ENCODE measurements at places on chromosomes 1 and 21. TPM values are rescaled to one million over a fixed set of nuclear protein-coding genes. Genes with fewer than 3 reads are reported as not detected.

Gene SLC19A2
- total RNA-seq, result 16.6 TPM

Gene BGLAP
- total RNA-seq, result 0.30 TPM

Gene ADCY10
- 0.22 TPM for total RNA-seq

Gene SLC44A5
- total RNA-seq, result 0.58 TPM

Gene PTGER3
- 2.6 TPM for total RNA-seq

Gene TCP10L
- total RNA-seq, result 3.0 TPM

Gene NEXN
- total RNA-seq, result 391 TPM

Gene FNDC7
- not detected for total RNA-seq

Gene CSMD2
- total RNA-seq, result 0.14 TPM

- DNase-seq, result no peak
Measured at GRCh38 chr1:181001091-181001780, 21.4 kb downstream of the STX6 start.

GRCh38 chr1:80919426-80919825, 881.3 kb upstream of the ADGRL2 start:
- DNase-seq, result no peak

DNA sequence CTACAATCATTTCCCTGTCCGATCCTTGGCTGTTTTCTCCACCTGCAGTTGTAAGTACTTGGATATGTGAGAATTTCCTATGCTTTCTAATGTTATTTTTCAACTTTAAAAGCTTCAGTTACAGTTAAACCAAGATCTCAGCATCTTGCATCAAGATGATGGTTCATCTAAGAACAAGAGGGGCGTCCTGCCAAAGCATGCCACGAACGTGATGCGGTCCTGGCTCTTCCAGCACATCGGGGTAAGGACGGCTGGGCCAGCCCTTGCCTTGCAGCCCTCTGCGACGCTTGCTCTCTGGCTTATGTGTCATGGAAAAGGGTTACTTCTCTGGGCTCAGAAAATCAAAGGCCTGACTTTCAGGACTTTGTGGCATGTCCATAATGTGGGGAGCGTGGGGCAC, 46.8 kb downstream of the PKNOX1 start:
- no peak for DNase-seq

DNA sequence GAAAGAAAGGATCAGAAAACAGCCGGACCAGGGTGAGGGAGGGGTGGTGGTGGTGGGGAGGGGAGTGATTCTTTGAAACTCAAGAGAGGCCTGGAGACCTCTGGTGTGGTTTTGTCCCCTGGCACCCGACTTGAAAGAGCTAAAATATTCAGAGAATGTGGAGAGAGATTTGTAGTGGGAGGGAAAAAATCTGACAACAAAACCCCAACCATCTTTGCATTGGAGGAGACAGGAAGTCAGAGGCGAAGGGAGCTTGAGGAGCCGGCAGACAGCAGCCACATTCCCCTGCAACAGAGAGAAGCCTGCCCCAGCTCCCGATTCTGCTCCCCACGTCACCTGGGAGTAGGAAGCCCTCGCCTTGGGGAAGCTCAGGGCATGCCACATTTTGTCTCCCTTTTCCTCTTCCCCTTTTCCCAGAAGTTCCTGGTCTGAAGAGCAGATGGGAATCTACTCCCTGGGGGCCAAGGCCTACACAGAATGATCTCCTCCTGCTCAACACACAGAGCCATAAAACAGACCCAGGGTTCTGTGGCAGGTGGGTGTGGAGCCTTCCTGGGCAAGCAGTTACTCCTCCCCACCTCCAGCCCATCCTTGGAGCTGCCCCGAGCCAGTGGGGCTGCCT, 84.9 kb downstream of the ITPKB start:
- DNase-seq, result peak; percentile 12

- DNase-seq, result peak; percentile 50
Measured at GRCh38 chr21:38848187-38848609, 42.5 kb downstream of the ETS2 start.

DNA sequence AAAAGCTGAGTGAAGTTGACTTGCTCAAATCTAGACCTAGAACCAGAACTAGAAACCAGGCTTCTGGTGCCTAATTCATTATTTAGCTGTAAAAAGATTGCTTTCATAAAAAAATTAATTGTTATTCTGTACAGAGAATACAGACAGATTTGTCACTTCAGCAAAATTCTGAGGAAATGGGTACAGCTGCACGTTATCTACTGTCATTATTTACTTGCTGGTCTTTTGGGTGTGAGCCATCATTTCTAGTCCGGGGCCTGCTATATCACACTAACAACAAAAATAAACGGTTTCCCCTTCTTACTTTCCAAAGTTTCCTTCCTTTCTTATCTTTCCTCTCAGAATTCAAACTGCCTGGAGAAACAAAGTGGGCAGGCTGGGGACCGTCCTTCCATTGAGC, 68.3 kb downstream of the PTGER3 start:
- DNase-seq, result no peak

- no peak for DNase-seq
Measured at GRCh38 chr21:32240851-32241687, 37.8 kb downstream of the MIS18A start.

- DNase-seq, result no peak
Measured at GRCh38 chr1:202958544-202959275, 598 bp upstream of the ADIPOR1 start.

DNA sequence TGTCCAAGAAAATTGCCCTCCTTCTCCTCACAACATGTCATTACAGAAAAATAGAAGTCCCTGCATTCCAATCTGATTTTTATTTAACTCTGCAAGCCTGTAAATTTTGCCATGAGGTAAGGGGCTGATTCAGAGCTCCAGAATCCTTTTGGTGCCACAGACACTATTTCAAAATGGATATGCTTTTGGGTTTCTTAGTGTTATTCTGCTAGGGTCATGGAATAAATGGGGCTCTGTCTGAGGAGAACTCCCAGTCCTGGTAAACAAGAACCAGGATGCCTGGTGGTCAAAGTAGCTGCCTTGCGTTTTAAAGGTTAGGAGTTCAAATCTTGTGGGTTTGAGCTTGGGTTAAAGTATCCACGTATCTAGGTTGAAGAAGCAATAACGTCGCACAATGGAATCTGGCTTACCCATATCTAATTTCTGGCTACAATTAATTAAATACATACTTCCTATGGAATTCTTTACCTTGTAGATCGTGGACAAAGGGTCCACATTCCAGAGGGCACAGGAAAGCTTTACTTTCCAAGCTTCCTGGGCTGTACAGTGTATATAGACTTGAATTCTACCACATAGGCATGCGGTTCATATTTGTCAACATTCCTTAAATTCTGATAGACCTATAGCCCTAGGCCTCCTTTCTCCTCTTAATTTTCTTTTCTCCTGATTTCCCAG, 98.0 kb upstream of the CDC42BPA start:
- DNase-seq, result no peak

GRCh38 chr1:232059726-232060374, 433.3 kb downstream of the DISC1 start:
- DNase-seq, result no peak

DNA sequence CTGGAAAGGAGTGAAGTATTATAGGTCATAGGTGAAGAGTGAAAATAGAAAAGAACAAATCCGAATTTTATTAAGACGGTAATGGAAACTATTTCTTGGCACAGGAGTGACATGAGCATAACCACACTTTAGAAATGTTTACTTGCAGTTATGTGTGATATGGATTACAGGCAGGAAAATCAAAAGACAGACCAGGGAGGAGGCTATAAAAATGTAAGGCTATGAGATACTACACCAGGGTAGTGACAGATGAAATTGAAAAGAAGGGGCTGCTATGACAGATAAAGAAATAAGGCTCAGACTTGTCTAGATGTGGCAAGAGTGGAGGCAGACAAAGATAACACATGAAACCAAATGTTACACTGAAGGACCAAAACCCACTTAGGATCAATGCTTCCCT, 31.7 kb downstream of the GPATCH2 start:
- no peak for DNase-seq

- DNase-seq, result no peak
Measured at GRCh38 chr1:153429266-153430165, 13.2 kb downstream of the S100A7A start.

DNA sequence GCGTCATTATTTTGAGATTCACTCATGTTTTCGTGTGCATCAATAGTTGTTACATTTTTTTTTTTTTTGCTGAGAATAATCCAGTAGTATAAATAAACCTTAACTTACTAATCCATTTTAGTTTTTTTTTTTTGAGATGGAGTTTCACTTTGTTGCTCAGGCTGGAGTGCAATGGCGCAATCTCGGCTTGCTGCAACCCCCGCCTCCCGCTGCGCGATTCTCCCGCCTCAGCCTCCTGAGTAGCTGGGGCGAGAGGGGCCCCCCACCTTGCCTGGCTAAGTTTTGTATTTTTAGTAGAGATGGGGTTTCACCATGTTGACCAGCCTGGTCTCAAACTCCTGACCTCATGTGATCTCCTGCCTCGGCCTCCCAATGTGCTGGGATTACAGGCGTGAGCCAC, 66.0 kb downstream of the CTH start:
- no peak for DNase-seq

- peak; percentile 22 for DNase-seq
Measured at GRCh38 chr1:119132179-119132578, 8.3 kb downstream of the WARS2 start.

DNA sequence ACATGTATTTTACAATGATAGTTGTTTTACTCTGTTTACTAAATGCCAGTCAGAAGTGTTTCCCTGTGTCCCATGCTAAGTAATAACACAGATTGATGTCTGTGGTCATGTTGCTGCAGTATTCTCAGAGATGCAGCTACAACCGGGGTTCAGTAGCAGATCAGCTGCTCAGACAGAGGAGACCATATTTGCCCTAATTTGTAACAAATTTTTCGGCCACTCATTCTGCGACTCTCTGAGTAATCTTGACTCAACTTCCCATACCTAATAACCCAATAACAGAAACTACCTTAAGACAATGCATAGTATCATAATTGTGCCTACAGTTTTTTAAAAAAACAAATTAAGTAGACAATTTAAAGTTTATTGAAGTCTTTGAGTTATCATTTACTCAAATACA, 32.6 kb downstream of the NIBAN1 start:
- no peak for DNase-seq

- DNase-seq, result no peak
Measured at GRCh38 chr1:26410706-26411623, at the start of gene LIN28A. LIN28A (plus strand) TSS chr1:26410817; CDS start chr1:26410892, 75 bp downstream.

DNA sequence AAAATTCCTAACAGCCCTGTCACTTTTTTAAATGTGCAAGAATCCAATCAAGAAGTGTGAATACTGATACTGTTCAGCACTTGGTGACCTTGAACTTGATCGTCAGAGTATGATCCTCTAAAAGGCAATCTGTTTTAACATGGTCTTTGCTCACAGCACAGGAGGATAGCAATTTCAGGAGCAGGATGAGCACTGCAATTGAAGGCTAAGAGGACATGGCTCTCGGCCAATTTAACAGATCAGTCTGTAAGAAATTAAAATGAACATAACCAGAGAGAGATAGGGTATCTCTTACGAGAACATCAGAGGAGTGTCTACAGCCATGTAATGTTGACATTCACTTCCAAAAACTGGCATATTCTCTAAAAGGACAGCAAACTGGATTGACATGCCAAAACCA, 243.1 kb downstream of the LTN1 start:
- DNase-seq, result no peak

DNA sequence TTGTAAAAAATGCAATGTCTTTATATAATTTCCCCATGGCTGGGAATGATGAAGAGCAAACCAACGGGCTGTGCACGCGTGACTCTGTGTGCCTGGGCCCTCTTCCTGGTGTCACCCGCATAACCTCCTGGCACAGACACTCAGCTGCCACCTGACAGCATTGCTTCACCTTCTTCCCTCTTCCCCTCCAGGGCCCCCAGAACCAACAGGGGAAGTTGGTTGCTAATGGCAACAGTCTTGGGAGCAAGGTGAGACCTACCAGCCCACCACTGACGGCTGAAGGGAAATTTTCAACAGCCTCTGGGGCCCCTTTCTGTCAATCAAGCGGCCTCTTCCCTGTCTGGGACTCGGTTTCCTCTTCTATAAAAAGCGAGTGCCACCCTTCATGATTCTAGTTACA, 33.2 kb downstream of the SSBP3 start:
- DNase-seq, result no peak

Measured in left ventricle myocardium inferior (tissue), 1 donor.